Immature natural killer cell (primary cell): ENCODE measurements at places on chromosomes 4 and X. TPM values are rescaled to one million over a fixed set of nuclear protein-coding genes. Genes with fewer than 3 reads are reported as not detected.

- H3K36me3 ChIP-seq = peaks cover 3% of the 10 kb centered on the region
- H3K4me3 ChIP-seq = no peak overlapping the region
- no peak overlapping the region for H3K27ac ChIP-seq
- peaks cover 6% of the 10 kb centered on the region for H3K27me3 ChIP-seq
Measured at GRCh38 chr4:185700048-185700447, 111.9 kb downstream of the SORBS2 start.

DNA sequence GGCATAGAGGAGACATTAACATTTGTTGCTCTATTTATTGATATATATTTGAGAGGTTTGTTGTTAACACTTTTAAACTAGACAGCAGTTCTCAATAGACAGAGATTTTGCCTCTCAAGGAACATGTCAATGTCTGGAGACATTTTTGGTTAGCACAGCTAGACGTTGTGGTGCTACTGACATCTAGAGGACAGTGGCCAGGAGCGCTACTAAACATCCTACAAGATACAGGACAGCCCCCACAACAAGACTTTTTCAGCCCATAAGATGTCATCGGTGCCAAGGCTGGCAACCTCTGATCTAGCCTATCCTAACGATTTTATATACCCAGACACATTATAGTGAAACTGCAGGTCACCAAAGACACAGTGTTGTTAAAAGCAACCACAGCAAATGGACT lies 18.4 kb upstream of the CTSO start:
- no peak overlapping the region for H3K27ac ChIP-seq
- no peaks in the 10 kb centered on the region for H3K27me3 ChIP-seq
- no peak overlapping the region for H3K4me3 ChIP-seq

DNA sequence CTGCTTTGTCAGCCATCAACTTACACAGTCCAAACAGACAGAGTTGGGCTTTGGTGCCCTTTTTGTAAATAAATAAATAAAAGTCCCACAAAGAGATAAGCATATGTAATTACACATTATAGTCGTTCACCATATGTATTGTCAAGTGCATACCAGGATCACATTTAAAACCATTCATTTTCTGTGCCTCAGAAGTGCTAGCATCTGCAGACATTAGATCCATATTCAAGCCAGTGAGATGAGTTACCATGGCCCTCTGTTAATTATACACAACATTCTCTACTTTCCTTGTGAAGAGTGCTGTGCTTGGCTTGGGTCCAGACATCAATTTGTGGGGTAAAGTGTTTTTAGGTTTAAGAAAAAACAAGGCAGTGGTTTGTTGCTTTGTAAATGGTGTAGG lies 76.8 kb downstream of the ENOX2 start:
- no peaks in the 10 kb centered on the region for H3K27me3 ChIP-seq
- H3K4me3 ChIP-seq = no peak overlapping the region
- H3K4me1 ChIP-seq = no peaks in the 10 kb centered on the region
- no peak overlapping the region for H3K27ac ChIP-seq
- no peaks in the 10 kb centered on the region for H3K36me3 ChIP-seq

DNA sequence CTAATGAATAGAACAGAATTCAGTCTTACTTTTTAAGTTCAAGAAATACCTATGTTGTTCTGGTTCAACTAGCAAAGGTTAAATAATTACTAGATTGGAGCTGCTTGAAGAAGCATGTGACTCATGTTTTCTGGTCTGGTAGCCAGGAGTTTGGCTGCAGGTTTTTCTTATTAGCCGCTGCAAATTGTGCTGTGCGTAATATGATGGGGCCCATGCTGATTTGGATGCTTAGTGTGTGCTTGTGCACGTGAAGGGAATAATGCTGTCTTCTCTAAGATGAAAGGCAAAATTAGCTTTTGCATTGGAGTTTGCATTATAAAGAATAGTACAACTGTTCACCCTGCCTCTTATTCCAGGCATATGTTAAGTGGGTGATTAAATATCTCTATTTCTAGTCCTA lies 219.6 kb downstream of the SNCA start:
- H3K27me3 ChIP-seq = no peaks in the 10 kb centered on the region
- H3K36me3 ChIP-seq = no peaks in the 10 kb centered on the region
- no peak for DNase-seq
- H3K4me1 ChIP-seq = peaks cover 2% of the 10 kb centered on the region
- H3K4me3 ChIP-seq = no peak overlapping the region
- no peak overlapping the region for H3K27ac ChIP-seq

DNA sequence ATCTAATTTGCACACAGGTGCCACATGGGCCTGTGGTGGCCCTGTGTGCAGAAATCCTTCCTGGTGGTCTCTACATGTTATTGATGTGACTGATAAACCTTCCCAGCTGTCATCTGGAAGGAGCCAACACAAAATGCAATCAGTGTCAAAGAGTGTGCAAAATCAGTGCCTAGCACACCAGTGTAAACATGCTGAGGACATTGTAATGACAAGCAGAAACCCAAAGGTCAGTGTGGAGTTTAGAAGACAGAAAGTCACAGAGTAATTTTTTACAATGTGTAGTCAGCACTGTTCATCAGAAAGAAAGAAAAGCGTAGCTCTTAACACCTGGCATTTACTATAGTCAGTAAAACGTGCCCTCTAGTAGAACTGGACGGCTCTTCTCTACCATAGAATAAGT lies 50.3 kb downstream of the PHKA2 start:
- peaks cover 4% of the 10 kb centered on the region for H3K27me3 ChIP-seq
- peaks cover 14% of the 10 kb centered on the region for H3K36me3 ChIP-seq
- no peak overlapping the region for H3K4me3 ChIP-seq
- no peaks in the 10 kb centered on the region for H3K4me1 ChIP-seq

GRCh38 chr4:25756503-25756902 lies 100.9 kb downstream of the SLC34A2 start:
- no peak for DNase-seq
- H3K4me3 ChIP-seq = no peak overlapping the region
- H3K27ac ChIP-seq = peak overlapping the region; percentile 4
- H3K36me3 ChIP-seq = peaks cover 53% of the 10 kb centered on the region

Gene NAP1L2
- polyA plus RNA-seq = 2.4 TPM
